ENCODE measurements at places on chromosomes 1 and 21.

DNA sequence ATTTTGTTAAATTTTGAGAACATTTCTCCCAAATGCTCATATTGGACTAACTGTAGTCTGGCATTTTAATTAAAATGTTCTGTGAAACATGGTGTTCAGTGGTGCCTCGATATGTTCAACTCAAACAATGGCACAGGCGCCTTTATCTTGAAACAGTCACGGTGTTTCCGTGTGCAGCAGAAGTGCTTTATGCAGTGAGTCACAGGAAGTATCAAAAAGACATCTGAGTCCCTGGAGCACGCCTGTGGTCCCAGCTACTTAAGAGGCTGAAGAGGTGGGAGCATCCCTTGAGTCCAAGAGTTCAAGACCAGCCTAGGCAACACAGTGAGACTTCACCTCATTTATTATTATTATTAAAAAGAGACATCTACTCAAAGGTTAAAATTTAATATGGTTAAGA is 52.2 kb downstream of the GREM2 start:
- no peak for DNase-seq

DNA sequence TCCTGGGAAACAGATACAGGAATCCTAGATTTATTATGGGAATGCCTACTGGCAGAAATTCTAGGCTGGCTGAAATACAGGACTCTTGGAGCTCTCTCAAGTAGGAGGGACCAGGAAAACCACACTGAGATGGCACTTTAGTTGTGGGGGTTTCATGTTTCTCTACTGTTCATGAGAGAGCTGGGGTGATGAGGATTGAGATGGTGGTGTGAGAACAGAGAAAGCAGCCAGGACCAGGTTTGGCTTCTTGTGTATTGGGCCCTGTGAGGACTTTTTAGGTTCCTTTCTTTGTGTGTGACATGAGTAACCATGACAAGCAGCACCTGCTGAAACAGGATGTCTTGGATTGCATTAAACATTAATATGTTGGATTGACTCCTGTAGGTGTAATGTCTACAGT is 4.9 kb downstream of the ARID1A start:
- no peak for DNase-seq

DNA sequence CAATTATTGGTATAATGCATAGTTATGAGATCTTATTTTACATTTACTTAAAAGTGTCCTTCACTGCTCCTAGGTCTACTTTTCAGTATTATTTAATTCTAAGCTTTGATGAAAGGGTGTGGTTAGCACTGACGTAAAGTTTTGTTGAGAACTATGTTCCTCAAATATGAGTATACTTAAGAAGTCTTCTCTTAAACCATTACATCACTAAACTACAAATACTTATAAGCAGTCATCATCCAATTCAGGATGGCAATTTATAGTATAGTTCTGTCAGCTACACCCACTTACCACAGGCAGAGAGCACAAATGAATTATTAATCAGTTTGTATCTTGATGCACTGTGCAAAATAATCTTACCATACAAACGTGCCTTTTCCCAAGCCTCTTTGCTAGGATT is 27.0 kb downstream of the TRMT1L start:
- peak; percentile 39 for DNase-seq

GRCh38 chr1:205582471-205583291 is 49.1 kb downstream of the ELK4 start:
- DNase-seq: no peak

DNA sequence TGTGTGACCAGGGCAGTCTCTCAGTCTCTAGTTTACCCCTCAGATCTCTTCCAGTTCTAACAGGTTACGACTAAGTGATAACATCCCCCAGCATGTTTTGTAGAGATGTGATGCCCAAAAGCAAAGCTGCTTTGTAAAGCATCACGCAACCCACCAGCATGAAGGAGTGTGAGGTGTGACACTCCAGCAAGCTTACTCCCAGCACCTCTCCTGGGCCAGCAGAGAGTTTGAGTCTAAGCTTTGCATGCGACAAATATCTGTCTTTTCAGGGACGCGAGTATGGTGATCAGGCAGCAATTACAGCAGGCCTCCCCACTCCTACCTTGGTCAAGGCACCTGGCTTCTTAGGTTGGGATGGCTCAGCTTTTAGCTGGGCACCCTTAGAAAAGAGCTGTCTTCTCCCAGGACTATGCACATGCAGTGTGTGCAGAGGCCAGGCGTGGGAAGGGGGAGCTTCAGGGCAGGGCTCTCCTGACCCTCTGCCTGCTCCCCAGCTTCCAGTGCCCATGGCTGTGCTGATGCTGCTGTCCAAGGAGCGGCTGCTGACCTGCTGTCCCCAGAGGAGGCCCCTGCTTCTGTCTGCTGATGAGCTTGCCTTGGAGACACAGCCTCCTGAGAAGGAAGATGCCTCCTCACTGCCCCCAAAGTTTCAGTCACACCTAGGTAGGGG is 48.2 kb downstream of the ELK4 start:
- DNase-seq: no peak

- DNase-seq: no peak
These were observed 189.8 kb upstream of the OLFM3 start for GRCh38 chr1:102186536-102186935.

- DNase-seq: no peak
These were observed 21.8 kb downstream of the PROX1 start for GRCh38 chr1:214009423-214010196.

- DNase-seq: no peak
These were observed 5.8 kb downstream of the PYCR2 start for GRCh38 chr1:225918280-225918679.

DNA sequence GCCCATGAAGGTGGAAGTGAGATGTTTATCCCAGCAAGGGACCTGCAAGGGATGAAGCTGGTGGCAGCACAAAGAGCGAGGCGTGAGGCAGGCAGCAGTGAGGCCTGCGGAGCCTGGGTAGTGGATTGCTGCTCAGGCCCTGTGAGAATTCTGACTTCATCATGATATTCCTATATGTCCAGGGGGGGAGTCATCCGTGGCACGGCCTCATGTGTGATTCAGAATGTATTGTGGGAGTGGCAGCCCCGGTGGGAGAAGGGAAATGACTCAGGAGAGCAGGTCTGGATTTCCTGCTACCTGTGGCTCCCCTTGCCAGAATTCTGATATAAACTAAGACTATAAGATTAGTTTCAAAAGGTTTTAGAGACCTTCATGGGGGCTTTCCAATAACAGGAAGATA is 240.9 kb downstream of the CAMTA1 start:
- no peak for DNase-seq

DNA sequence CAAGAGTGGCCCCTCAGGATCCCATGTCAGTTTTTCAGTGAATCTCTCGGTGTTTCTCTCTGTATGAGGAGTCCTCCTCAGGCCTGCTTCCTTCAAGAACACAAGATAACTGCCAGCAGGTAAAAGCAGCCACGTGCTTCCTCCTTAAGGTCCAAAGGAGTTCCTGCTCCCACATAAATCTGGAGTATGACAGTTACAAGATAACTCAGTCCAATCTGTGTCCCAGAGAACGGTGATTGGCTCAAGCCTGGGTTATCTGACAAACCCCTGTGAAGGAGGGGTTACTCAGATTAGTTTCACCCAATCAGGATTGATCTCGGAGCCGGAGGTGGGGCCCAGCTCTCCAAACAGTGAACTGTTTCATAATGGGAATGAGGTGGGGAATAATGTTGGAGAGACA is 5.8 kb upstream of the ANKRD13C start:
- no peak for DNase-seq

DNA sequence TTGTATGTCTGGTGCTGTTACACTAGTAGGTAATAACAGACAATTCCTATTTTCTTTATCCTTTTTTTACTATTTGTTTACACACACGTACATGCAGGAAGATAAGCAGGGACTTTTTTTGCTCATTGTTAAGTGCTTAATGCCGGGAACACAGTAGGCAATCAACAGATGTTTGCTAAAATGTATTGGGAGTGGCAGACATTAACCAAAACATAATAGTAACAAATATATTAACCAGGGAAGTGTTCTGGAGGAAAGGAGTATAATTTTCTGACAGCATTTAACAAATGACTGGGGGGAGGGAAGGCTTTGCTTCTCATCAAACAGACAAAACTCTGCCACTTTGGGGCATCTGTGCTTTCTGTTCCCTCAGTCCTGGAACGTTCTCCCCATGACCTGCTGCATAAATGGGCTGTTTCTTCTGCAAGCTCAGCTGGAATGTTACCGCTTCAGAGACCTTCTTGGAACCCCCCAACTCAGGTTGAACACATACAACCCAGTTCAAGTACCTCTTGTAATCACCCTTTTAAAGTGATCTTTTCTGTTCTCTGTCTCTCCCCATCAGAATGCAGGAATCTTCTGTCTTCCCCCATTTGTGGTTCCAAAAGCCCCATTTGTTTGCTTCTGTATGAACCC is 2.1 kb downstream of the CR1L start:
- no peak for DNase-seq

GRCh38 chr1:8274352-8274751 is 43.6 kb upstream of the SLC45A1 start:
- DNase-seq: no peak

DNA sequence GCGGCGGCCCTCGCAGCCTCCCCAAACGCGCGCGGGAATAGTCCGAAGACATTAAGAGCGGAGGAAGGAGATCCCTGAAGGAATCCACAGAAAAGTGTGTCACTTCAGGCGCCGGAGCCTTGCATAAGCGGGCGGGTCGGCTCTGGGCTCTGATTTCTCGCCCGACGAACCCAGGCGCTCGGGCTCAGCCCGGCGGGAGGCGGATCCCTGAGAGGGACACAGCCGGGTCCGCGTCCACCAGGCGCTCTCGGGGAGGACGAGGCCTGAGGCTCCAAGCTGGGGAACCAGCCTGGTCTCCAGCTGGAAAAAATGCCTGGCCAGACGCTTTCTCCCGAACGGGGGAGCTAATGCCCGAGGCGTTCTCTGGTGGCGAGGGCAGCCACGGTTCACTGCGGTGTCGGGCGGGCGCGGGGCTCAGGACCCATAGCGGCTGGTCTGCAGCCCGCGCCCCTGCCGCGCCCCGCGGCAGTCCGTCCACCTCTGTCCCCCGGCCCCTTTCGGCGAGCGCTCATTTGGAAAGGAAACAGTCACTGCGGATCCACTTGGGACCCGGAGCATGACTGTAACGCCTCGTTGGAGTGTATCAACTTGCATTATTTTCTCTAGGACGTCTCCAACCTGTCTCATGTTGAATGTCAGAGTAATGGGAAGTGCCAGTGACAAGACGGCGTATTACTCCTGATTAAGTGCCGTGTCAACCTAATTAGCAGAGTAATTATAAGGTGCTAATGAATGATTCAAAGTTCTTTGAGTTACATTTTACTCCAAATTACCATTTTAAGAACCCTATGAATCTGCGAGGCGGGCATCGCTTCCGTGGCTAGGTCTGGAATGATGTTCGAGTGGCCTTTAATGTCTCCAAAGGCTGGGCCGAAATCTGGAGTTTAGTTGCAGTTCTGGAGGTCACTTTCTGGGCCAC is 1.6 kb upstream of the BARHL2 start:
- no peak for DNase-seq

- peak; percentile 22 for DNase-seq
These were observed 1.7 kb upstream of the RIPK4 start for GRCh38 chr21:41768437-41769042.
